ENCODE measurements at places on chromosomes 11 and 22.
A peak's percentile ranks its signal among the peaks of the same experiment; 100 is the strongest.

- no peak for DNase-seq
These were observed 111.6 kb downstream of the NTM start for GRCh38 chr11:131481971-131482370.

DNA sequence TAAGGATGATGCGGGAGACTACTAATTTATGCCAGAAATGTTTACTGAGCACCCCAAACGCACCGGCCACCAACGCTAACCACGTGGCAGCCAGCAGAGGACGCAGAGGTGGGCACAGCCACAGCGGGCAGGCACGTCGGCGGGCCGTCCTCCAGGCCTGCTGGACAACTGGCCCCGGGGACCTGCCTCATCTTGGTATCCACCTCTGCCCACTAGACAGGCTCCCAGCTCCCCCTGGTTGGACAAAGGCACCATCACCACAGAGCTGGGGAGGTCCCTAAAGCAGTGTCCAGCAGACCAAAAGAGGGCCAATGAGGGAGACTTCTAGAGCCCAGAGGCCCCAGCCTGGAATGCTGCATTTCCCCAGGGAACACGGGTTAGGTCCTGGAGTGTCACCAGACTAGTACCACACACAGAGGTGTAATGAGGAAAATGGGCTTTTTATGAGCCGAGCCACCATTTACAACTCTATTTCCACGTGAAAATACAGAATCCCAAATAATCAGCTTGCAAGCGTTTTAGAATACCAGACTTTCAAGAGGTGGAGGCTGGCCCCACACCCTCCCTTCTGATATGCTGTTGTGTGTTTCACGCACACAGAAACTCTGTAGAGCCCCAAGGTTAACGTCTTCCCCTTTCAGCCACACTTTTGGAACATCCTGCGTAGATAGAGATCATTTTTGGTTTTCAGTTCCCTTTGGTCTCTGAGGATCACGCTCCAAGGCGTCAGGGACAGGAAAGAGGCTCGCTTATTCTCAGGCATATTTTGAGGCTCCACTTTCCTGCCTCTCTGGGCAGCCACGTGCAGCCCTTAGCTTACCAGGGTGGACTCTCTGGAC, 23.7 kb upstream of the BID start:
- DNase-seq = no peak

DNA sequence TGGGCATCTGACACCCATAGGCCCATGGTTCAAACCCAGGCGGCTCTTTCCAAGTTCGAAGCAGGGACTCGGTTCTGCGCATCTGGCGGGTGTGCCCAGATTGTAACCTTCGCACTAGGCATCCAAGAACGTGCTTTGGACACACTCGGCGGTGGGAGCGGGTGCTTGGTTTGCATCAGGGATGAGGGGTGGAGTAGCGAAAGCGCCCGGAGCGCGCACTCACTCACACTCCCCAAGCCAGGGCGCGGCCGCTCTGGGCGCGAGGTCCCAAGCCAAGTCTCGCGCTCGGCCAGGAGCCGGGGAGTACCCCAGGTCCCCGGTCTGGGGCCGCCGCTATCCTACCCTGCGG, 243 bp upstream of the SYT9 start:
- no peak for DNase-seq

DNA sequence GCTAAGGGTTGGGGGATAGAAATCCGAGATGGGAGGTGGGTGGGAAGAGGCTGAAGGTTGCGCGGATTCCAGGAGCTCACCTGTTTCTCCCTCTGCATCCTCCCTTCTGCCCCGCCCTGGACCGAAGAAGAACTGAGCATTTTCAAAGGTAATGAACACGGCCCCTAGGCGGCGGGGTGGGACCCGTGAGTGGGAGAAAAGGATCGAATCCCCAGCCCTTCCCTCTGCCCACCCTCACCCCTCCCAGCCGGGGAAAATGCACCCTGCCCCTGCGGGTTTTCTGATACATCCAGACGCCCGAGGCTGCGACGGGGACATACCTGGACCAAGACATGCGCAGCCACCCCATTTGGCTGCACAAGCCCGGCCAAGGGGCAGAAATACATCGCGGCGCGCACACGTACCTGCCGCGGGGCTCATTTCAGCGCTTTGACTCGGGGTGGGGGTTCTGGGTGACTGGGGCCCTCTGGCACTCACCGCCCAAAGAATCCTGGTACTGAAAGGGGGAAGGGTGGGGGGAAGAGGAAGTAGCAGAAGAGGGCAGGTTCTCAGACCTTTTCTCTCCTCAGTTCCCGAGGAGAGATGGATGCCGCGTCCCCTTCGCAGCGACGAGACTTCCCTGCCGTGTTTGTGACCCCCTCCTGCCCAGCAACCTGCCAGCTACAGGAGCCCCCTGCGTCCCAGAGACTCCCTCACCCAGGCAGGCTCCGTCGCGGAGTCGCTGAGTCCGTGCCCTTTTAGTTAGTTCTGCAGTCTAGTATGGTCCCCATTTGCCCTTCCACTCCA, 6.0 kb downstream of the VSIG2 start:
- no peak for DNase-seq

DNA sequence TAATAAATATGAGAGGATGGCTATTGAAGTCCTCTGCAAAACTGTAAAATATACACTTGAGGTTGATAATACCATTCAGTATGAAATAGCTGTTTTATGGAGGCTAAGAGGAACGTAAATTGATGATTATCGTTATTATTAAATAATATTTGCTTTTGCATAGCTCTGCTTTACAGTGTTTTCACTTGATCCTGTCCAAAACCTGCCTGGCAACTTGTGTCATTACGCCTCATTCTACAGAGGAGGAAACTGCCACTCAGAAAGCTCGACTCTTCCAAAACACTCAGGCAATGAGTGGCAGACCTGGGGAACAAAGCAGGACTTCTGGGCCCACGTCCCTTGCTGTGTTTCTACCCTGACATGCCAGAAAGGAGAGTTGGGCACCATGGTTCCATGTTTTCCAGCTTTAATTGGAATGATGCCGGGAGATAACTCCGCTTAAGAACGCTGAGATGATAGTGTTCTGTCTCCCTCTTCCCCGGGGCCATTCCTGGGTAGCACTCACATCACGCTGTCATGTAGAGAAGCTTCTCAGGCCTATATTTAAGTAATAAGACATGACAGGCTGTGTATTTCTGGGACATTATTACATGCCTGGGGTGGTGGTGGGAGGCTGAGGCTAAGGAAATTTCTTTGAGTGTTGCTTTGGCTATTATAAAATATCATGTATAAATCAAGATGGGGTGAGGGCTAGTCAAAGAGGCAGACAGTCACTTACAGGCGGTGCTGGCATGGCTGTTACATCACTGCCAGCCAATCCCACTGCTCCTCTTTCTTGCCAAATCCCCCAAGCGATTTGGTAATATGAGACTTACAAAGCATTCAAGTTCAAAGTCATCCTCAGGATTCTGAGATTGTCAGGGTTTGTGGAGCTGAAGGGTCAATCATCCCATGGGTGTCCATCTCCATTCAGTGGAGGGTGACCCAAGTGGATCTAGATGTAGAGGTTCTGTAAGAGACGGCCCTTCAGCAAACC, 501.7 kb downstream of the INSC start:
- no peak for DNase-seq

DNA sequence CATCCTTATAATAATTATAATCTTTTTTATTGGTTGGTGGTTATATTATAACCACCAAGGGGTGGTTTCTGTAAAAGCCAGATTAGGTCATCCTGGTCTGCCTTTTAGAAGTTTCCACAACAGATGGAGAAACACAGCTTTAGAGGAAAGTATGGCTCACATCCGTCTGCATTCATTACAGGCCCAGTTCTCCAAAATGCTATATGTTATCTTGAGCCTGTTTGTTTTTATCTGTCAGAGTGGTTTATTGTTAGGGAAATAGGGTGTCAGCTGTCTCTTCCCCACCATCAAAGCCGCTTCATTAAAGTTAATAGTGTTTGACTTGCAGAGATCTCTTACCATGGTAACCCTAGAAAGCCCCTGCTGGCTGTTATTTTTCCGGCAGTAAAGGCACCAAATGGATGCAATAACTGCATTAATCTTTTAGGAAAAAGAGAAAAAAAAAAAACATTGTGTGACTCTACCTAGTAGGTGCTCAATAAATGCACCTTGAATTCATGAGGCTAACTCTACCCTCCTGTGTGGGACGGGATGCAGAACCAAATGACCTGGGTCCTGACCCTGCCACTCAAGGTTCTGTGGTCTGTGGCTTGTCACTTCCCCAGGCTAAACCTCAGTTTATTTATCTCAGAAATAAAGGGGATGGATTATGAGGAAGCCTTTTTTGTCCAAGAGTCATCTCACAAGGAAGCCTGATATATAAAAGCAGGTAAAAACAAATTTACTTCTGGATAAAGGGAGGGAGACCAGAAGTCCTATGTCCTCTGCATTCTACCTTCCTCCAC, 118.3 kb downstream of the WT1 start:
- no peak for DNase-seq

DNA sequence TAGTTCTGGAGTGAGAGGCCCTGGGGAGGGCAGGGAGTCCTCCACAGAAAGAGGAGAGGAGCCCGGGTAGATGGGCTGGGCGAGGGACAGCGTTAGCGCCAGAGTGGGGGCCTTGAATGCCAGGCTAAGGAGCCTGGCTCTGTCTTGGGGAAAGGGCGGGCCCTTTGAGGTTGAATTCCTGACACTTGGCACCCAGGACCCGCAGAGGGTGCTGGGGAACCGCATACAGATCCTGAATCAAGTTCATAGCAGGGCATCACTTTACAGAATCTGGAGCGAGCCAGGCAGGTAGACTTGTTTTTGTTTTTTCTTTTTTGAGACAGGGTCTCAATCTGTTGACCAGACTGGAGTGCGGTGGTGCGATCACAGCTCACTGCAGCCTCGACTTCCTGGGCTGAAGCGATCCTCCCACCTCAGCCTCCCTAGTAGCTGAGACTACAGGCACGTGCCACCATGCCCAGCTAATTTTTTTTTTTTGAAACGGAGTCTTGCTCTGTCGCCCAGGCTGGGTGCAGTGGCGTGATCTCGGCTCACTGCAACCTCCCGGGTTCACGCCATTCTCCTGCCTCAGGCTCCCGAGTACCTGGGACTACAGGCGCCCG, 6.1 kb downstream of the CARNS1 start:
- DNase-seq = no peak

DNA sequence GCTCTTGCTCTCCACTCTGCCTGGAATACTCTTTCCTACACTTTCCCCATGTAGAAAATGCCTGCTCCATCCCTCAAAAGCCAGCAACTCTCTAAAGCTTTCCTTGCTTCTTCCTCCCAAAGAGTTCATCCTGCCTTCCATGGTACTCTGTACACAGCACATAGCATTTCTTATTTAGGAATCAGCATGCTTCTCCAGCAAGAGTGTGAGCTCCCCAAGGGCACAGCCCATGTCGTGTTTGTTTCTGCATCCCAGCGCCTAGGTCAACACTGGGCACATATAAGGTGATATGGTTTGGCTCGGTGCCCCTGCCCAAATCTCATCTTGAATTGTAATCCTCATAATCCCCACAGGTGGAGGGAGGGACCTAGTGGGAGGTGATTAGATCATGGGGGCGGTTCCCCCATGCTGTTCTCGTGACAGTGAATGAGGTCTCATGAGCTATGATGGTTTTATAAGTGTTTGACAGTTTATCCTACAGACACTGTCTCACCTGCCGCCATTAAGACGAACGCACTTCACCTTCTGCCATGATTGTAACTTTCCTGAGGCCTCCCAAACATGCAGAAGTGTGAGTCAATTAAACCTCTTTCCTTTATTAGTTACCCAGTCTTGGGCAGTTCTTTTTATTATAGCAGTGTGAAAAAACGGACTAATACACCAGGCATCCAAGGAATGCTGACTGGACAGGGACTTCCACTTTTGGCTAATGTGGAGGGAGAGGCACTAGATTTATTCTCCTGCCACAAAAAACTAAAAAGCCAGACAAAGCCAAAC, 8.2 kb downstream of the VPS37C start:
- DNase-seq = no peak

- no peak for DNase-seq
These were observed 103.3 kb downstream of the FAM76B start for GRCh38 chr11:95686265-95686664.

DNA sequence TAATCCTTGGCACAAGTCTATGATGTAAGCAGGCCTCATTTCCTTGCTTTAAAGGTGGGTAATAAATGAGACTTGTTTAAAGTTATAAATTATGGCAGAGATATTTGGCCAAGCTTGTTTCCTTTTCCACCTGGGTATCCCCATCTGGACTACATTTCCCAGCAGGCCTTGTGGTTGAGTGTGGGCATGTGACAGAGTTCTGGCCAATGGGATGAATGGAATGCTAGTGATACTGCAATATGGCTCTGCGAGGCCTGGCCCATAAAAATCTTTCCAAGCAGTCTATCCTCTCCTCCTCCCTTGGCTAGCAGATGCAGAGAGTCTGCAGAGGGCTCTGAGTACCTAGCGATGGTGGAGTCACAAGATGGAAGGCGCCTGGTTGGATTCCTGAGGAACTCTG, 102.5 kb downstream of the TIMP3 start:
- DNase-seq = peak; percentile 38

Measured in nephron progenitor cell (in vitro differentiated cells).